ENCODE measurements at places on chromosomes 13 and 19.
A peak's percentile ranks its signal among the peaks of the same experiment; 100 is the strongest.

DNA sequence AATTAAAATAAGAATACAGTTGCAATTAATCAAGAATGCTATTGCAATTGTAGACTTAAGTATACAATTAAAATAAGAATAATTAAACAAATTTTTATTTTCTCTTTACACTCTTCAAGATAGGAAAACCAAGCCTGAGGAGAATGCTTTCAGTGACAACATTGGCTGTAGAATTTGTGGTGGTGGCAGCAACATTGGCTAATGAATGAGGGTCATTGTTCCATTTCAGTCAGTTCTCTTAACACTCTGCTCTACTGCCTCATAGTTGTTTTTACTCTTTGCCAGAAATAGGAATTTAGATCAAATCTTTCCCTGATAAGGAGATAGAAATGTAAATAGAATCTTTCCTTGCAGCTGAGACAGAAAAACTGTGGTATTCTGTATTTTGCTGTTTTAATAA, 391.6 kb downstream of the PCDH20 start:
- no peak for DNase-seq

DNA sequence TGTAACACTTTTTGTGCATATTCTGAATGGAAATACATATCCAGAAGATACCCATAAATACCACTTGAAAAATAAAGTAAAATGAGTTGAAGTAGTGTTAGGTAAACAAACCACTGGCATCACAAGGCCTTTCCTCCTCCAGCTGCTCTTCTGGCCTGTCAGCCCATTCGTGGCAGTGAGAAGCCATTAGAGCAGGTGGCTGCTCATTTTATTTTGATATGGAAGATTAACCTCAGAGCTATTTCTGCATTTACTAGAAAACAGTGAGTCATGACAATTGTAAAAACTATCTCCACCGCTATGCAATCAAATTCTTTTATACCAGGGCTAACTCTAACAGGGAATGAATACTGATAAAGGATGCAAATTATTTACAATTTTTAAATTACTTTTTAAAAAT, 2898.1 kb downstream of the PCDH9 start:
- no peak for DNase-seq

- no peak for DNase-seq
These were observed 200.6 kb downstream of the LHFPL6 start for GRCh38 chr13:39402221-39402970.

DNA sequence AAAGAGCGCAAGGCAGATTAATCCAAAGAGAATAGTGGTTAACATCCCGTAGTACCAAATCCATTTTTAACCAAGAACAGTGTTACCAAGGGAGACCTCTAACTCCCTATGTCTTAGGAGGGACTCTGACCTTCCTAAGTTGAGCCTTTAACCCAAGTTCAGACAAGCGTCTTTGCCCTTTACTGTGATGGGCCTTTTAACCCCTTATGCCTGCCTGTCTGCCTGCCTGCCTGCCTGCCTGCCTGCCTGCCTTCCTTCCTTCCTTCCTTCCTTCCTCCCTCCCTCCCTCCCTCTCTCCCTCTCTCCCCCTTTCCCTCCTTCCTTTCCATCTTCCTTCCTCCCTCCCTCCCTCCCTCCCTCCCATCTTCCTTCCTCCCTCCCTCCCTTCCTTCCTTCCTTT, 32.6 kb downstream of the CEACAM1 start:
- no peak for DNase-seq

DNA sequence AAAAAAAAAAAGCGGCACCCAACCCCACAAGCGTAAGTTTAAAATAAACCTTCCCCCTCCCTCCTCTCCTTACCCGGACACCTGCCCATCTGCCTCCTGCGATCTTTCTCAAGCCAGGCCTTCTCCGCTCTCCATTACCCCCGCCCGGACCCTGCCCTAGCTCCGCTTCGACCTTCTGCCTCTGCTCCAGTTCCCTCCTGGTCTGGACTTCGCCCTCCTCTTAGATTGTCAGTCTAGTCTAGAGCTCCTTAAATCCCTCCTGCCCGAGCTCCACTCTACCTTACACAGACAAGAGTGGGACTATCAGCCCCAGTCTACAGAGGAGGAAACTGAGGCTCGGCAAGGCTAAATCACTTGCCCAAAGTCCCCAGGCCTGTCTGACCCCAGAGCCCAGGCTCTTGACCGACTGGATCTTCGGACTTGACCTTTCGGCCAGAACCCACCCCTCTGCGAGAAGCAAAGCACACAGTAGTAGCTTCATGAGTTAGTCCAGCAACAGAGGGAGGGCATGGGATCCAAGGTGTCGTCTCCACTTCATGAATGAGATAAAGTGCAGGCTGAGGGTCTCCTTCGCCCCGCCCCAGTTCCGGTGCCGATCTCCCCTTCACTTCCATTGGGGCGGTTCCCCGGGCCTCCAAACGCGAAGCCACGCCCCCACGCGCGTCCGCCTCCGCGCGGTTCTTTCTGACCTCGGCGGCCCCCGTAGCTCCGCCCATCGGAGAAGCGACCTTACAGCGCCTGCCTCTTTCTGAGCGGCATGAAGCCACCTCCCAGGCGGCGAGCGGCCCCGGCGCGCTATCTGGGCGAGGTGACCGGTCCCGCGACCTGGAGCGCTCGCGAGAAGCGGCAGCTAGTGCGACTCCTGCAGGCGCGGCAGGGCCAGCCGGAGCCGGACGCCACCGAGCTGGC, at the start of gene SNAPC2:
Gene SNAPC2 (plus strand): TSS at position 729 of the 909 bp plus-strand sequence. CDS start 29 bp downstream, at position 758.
- DNase-seq = peak; percentile 93

GRCh38 chr19:23420824-23421223, 25.6 kb upstream of the ZNF91 start:
- DNase-seq = no peak

GRCh38 chr13:91331047-91331915, 16.2 kb upstream of the MIR17HG start:
- DNase-seq = no peak
